ENCODE measurements at places on chromosomes 2 and 18.

GRCh38 chr18:78751664-78752063, 228.0 kb upstream of the SALL3 start:
- no peak for DNase-seq

DNA sequence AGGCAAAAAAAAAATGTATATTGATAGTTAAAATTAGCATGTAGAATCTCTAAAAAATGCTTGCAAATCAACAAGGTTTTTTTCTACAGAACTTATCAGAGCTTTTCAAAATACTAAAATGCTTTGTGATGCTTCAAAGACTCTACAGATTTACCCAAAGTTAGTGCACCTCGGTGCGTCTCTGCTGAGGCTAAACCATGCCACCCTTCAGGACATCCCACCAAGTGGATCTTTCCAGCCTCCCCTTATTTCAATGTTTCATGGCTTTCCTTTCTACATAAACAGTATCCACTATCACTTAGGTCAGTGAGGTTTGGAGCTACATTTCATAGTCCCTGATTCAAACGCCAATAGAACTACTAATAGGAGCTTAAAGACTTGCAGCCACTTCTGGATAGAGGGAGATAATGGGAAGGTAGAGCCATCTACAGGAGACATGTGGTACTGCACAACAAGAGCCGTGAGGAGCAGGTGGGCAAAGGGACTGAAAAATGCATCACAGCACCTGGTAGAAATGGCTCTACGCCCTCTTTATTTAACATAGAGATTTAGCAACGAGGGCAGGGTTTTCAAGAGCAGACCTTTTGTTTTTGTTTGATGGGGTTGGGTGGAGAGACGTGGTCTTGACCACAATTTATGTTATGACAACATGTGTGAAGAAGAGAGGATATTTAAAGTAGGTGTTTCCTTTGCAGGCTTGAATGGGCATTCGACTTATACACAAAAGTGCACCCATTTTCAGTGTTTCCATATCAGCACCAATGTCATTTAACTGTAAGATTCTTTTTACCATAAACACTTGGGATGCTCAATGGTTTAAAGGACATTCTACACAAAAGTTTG, 56.1 kb upstream of the SLC35G4 start:
- DNase-seq = peak; percentile 49

GRCh38 chr2:2902547-2903281, 474.9 kb downstream of the EIPR1 start:
- no peak for DNase-seq

- no peak for DNase-seq
Measured at GRCh38 chr18:51617572-51618260, 420.2 kb upstream of the MEX3C start.

GRCh38 chr2:33505966-33506365, 29.5 kb downstream of the RASGRP3 start:
- no peak for DNase-seq

- no peak for DNase-seq
Measured at GRCh38 chr2:161234627-161235026, 73.6 kb upstream of the PSMD14 start.

DNA sequence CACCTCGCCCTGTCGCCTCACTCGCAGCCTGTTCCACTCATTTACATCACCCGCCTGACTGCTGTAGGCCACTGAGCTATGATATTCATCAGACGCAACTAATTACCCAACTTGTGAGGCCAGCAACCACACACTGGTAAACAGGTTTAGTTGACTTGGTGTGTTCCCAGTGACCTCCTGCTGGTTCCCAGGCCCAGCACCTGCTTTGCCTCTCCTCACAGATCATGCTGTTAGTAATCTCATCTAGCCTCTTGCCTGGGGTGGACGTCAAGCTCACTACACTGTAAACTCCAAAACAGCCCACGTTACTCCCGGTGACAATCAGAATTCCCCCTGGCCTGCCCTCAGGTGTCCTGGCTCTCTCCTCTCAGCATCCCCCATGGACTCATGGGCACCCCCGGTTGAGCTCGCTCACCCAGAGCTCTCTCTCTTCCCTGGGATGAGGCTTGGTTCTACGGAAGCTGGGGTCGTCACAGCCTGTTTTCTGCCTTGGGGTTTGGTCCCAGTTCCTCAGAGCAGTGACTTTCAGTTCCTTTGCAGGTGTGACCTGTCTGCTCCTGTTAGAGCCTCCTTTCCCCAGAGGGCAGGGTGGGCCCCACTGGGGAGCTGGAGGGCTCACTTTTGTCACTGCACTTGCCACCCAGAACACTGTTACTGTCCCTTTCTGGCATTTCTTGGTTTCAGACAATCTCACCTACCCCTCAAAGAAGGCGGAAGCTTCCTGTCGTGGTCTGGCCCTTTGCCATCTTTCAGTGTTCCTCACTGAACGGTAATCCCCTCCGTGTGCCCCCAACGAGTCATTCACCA, 40.3 kb downstream of the INPP5D start:
- DNase-seq = no peak

GRCh38 chr2:204842661-204843485, 297.6 kb downstream of the PARD3B start:
- peak; percentile 96 for DNase-seq

DNA sequence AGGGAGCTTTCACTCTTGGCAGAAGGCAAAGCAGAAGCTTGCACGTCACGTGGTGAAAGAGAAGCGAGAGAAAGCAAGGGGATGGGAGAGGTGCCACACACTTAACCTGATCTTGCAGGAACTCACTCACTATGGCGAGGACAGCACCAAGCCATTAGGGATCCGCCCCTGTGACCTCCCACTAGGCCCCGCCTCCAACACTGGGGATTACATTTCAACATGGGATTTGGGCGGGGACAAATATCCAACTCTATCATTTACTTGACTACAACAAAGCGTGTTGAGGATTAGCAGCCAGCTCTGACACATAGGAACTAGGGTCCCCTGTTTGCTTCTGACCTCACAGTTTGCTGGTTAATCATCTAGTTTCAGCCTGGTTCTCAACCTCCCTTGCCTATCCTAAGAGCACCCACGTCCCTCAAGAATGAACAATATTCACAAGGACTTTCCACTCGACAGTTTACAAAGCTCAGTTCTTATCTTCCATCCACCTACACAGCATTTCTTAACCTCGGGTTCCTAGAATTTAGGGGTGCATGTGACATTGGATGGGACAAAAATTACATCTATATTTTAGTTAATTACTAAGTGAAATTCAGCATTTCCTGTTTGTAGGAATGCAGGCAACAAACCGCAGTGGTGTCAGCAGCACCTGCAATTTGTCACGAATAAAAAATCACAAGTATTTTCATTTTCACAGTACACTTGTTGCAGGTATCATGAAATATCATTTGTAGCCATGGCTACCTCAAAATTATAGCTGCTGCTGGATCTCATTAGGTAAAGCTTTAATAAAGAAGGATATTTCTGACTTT, 36.0 kb downstream of the LBH start:
- DNase-seq = no peak

DNA sequence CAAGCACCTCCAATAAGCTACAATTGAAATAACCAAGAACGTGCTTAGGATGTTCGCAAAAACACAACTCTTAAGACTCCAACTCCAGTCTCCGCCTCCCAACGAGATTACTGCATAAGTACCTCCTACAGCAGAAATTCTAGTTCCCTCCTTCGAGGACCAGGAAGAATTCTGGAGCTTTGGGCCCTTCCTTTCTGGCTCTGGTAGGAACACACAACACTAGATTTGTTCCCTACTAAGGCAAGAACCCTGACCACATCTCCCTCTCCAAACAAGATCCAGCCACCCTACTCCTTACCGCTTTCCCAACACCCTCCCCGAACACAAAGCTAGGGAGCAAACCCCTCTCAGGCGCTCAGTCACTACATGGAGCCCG, 721 bp downstream of the ADAM17 start:
- peak; percentile 87 for DNase-seq
